ENCODE measurements at places on chromosomes 5 and 9.
A peak's percentile ranks its signal among the peaks of the same experiment; 100 is the strongest.

- no peak for DNase-seq
These were observed 46.0 kb downstream of the MYO10 start for GRCh38 chr5:16889972-16890519.

DNA sequence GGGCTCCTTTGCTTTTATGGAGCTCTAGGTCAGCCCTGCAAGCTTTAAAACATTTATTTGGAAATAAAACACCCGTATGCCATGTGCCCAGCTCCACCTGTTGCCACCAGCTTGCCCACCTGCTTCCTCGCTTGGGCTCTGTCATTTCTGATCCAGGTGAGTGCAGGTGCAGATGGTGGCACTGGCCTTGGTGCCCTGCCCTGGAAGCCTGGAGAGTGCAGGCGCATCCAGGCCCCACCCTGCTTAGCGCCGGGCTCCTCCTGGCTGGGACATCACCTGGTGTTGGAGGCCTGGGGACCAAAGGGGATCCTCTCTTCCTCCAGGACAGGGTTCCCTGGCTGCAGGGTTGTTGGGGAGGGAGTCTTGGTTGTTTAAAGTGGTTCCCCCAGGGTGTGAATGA lies 35.8 kb downstream of the WNK2 start:
- no peak for DNase-seq

- DNase-seq = peak; percentile 95
These were observed 16.6 kb upstream of the MEGF9 start for GRCh38 chr9:120730654-120731514.

- DNase-seq = no peak
These were observed 87.6 kb downstream of the NR3C1 start for GRCh38 chr5:143315929-143316328.

- no peak for DNase-seq
These were observed 54.9 kb upstream of the ZSWIM6 start for GRCh38 chr5:61277190-61277589.

GRCh38 chr5:172845154-172845553 lies 11.1 kb downstream of the ERGIC1 start:
- no peak for DNase-seq

DNA sequence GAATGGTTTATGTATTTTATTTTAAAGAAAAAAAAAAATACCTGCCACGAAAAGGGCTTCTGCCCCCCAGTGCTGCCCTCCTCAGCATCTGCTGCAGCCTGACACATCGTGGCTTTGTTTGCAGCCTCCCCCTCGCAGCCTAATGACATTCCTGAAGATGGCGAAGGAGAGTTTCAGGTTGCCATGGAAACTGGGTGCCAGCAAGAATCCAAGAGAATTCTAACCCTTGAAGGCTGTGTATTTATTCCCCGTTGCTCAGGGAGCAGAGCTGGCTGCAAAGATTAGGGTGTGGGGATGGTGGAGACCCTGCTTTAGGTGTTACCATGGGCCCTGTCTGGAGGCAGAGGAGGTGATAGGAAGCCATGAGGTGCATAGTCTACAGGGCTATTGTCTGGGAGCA lies 126.6 kb downstream of the NSG2 start:
- no peak for DNase-seq

DNA sequence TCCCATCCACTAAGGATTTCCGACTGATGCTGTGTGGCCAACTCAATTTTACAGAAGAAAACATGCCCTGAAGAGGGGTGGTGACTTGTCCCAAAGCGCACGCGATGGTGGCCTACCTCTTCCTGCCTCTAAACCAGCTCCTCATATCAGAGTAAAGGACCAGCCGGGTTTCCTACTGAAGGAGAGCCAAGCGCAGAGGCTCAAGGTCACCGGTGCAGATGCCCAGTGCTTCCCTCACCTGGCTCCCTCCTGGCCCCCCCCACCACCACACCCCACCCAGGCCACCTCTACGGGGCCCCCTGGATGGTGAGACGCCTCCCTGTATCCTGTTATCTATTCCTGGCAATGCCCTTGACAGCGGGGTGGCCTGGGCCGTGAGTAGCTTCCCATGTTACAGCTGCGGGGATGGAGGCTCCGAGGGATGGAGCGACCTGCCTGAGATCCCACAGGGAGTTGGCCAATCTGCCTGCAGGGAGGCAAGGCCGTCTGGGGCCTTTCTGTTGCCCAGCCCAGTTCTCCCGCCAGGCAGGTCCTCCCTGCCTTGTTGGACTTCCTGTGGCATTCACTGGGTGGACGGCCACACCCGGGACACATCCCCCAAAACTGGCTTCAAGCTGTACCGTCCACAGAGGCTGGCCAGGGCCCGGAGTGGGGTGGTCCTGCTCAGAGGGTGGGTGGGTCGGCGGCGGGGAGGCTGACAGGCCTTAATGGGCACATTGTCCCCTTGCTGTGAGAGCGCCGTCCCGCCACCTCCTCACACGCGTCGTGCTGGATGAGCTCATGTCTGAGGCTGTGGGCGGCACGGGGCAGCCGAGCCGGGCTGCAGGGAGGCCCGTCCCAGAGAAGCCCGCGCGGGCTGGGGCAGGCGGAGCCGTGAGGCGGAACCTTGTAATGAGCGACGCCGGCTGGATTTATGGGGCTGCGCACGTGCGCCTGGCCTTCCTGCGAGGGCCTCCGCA lies 72.5 kb downstream of the MACROH2A1 start:
- DNase-seq = no peak

DNA sequence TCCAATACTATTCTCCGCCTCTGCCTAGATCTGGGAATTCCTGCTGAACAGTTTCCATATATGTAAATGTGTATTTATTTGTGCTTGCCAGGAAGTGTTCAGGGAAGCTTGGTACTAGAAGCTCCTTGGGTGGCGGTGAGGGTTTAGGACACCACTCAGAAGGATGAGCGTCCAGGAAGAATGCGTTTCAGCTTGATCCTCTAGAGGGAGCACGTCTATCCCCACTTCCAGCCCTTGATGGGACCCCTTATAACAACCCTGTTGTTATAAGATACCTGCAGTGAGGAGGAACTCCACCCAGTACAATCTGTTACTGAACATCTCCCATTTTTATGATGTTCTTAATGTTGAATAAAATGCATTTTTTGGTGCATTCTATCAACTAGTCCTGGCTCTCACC lies 88.9 kb downstream of the CYFIP2 start:
- no peak for DNase-seq

GRCh38 chr5:67413721-67414120 lies 217.1 kb upstream of the CD180 start:
- DNase-seq = no peak

- no peak for DNase-seq
These were observed 47.8 kb downstream of the AHRR start for GRCh38 chr5:369151-369868.

DNA sequence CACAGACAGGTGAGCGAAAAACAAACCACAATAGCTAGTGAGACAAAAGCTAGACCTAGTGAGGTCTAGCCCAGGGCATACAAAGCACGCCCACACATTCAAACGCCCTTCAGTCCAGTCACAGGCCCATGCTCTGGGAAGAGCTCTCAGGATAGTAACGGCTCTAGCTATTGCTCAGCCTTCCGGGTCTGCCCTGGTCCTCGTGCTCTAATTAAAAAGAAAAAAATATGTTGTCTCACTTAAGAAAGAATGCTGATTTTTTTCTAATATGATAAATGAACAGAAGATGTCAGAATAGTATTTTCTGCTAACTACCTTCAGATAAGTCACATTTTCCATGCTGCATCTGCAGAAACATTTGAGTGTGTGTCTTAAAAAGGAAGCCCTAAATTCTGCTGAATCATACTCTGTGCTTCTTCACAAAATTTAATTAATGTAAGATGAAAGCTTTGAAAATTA lies 94.5 kb downstream of the PLPP1 start:
- DNase-seq = no peak

- no peak for DNase-seq
These were observed 73.0 kb downstream of the NIPBL start for GRCh38 chr5:36949593-36949992.

DNA sequence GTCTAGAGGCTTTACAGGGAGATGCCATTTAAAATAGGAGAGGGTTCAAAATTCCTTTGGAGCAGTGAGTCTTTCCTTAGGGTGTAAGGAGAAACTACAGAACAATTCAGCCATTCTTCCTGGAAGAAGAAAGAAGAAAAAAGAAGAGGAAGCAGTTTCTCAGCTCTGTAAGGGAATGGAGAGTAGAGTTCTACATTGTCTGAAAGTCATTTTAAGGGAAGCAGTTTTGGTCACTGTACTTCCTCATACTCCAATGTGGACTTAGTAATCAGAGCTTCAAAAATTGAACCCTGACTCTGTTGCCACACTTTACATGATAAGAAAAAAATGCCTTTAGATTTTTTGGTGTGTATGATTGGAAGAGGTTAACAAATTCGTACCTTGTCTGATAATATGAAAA lies 122.4 kb downstream of the LRRC70 start:
- no peak for DNase-seq

DNA sequence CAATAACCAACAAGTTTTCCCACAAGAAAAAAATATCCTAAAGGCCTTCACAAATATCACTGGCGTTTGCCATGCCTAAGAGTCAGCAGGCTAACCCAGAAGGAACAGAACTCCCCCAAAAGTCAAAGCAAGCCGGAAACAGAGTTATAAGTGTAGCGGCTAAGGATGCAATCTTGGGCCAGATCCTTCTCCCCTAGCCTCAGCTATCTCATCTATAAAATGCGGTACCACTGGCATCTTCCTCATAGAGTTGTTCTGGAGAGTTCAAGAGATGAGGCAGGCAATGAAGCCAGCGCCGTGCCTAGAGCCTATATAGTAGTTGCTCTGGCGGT lies 632 bp downstream of the DPM2 start:
- no peak for DNase-seq

DNA sequence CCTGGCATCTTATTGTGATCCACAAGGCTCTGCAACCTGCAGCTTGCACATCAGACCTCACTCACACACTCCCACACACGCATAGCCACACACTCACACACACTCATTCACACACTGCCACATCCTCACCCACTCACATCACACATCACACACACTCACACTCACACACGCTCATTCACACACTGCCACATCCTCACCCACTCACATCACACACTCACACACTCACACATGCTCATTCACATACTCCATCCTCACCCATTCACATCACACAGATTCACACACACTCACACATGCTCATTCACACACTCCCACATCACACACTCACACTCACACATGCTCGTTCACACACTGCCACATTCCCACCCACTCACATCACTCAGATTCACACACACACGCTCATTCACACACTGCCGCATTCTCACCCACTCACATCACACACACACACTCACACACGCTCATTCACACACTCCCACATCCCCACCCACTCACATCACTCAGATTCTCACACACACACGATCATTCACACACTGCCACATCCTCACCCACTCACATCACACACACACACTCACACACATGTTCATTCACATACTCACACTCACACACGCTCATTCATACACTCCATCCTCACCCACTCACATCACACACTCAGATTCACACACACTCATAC lies 47.1 kb upstream of the RXRA start:
- no peak for DNase-seq

GRCh38 chr5:164170814-164171213 lies 665.4 kb downstream of the MAT2B start:
- no peak for DNase-seq

GRCh38 chr5:135219868-135220267 lies 179.2 kb downstream of the MACROH2A1 start:
- no peak for DNase-seq

DNA sequence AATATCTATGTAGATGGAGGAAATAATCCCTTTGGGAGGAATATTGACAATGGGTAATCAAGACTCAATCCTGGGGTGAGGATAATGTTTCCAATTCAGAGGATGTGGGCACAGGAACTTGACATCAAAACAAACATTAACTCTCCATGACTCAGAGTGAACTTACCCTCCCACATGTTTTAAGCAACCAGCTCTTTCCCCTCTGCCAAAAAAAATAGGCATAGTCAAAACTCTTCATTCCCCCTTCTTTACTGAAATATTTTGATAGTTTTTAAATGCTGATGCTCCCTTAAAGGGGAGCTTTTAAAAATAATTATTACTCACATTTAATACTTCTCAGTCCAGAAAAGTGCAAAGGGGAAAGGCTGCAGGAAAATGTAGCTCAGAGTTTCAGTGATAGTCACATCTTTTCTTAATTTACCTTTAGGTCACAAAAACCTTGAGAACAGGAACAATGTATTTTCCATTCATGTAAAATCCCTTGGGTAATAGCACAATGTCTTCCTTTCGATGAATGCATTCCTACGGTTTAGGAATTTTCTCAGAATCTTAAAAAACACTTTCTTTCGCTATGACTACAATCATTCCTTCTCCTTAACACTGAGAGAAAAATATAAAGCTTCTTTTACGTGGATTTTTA lies 298.4 kb upstream of the GRAMD2B start:
- DNase-seq = peak; percentile 27
